Germinal center (tissue), 1 donor: ENCODE measurements at places on chromosomes 2 and 18.

DNA sequence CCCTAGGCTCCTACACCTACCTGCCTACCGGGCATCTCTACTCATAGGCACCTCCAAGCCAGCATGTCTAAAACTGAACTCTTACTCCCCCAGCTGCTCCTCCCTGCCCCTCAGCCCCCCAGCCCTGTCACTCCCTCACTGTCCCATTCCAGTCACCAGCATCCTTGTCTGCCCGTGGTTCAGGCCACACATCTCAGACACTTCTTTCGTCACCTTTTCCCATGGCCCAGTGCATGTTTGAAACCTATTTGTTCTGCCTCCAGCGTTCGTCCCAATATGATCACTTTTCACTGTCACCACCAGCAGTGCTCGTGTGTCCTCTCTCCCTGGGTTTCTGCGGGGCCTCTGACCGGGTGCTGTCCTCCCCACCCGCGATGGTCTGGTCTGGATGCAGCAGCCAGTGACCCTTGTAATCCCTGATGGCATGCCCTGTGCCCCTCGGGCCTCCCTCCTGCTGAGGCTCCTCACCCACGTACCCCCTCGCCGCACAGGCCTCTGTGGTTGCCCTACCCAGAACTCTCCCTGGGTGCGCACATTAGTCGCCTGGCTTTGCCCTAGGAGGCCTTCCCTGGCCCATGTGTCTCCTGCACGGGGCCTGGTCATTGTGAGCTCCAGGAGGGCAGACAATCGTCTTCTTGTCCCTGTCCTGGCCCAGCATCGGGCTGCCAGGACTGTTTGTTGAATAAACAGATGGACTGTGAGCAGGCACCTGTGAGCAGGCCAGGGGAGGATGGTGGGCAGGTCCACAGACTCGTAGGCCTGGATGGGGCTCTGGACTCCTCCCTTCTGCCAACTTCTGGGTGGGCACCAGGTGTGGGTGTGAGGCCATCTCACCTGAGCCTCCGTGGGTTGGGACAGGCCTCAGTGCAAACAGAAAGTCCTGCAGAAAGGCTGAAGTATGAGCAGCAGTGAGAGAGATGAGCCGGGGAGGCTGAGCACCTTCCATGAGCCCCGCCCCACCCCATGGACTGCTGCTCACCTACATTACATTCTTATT lies 15.5 kb downstream of the LDLRAD4 start:
- no peak for DNase-seq

DNA sequence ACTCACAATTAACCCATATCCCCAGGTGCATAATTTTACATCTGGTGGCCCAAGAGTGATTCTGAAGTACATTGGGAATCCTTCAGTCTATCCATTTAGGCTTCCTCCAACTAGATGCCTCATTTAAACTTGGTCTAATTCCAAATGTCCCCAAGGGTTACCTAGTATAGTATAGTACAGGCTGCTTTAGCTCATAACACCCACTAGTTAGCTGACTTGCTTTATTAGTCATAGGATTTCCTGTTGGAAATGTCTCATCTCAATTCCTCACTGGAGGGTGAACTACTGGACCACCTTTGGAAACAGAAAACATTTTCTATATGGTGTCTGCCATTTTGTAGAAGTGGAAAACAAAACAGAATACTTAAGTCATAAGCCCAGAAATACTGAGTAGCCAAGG lies 202.5 kb upstream of the SESTD1 start:
- DNase-seq = no peak

- peak; percentile 82 for DNase-seq
These were observed 140.8 kb downstream of the DDX1 start for GRCh38 chr2:15732341-15733077.

- DNase-seq = no peak
These were observed 1.4 kb upstream of the MARCO start for GRCh38 chr2:118940486-118941120.

GRCh38 chr18:54860941-54861340 lies 32.7 kb downstream of the RAB27B start:
- DNase-seq = no peak

GRCh38 chr2:219446101-219446504 lies 11.5 kb downstream of the SPEG start:
- no peak for DNase-seq

GRCh38 chr2:202127687-202128331 lies 54.8 kb downstream of the KIAA2012 start:
- no peak for DNase-seq

DNA sequence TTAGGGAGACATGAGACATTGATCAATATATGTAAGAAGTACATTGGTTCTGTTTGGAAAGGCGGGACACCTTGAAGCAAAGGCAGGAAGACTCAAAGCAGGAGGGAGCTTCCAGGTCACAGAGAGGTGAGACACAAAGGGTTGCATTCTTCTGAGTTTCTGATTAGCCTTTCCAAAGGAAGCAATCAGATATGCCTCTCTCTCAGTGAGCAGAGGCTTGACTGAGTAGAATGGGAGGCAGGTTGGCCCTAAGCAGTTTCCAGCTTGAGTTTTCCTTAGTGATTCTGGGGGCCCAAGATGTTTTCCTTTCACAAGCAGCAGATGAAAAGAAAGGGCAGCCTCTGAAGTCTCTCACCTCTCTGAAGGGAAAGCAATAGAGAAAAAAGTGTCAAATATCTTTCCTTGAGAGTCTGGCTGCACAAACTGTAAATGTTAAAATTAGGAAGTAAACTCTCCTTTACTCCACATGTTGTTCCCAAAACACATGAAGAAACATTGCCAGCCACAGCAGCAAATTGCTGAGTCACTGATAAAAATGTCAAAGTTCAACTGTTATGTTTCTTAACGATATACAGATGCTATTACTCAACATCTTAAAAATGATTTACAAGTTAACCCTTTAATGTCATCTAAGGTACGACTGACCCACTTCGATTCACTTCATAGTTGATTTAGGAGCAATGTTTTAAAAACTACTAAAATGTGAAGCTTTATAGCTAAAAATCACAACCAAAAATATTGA lies 40.3 kb downstream of the CYB5A start:
- DNase-seq = no peak

- DNase-seq = peak; percentile 15
These were observed 43.6 kb upstream of the SLC14A2 start for GRCh38 chr18:45571714-45572113.

- no peak for DNase-seq
These were observed 233.7 kb downstream of the EN1 start for GRCh38 chr2:118613737-118614136.

- DNase-seq = no peak
These were observed 65.9 kb upstream of the YWHAQ start for GRCh38 chr2:9696731-9697130.

GRCh38 chr2:104430359-104430740 lies 423.6 kb upstream of the POU3F3 start:
- DNase-seq = no peak
